ENCODE measurements at places on chromosomes 13 and 19.

DNA sequence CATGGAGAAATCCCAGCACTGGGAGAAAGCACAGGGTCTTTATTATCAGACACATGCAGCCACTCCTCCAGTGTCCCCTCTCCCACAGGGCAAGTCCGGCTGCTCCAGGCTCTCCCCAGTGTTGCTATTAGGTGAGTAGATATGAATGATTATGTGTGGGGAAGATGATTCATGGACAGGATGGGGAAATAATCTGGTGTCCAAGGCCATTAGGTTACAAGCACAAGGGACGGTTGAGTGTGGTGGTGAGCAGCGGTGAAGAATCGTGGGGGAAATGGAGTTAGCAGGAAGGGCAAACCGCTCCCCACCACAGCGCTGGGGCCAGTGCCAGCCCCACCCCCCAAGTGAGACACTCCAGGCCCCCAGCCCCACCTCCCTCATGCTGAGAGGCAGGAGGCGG lies 19.0 kb downstream of the CD177 start:
- DNase-seq: no peak

- no peak for DNase-seq
These were observed 1.3 kb upstream of the SNAPC2 start for GRCh38 chr19:7918615-7919421.

GRCh38 chr19:19911150-19911549 lies 10.4 kb downstream of the ZNF93 start:
- DNase-seq: no peak

- no peak for DNase-seq
These were observed 711.0 kb downstream of the UQCRFS1 start for GRCh38 chr19:28501976-28502375.

- no peak for DNase-seq
These were observed 21.4 kb downstream of the NUFIP1 start for GRCh38 chr13:44967704-44968433.

DNA sequence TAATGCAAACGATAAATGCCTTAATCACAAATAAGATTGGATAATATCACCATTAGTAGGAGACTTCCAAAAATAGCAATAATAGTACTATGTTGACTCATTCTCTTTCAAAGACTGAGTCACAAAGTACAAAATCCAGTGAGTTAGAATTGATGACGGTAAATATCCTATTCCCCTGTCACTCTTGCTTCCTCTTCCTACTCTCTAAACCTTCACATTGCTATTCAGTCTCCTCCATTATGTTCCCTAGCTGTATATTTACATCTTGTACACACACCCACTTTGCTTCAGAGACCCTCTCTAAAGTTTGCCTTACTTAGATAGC lies 26.3 kb upstream of the INTS6 start:
- no peak for DNase-seq

- DNase-seq: no peak
These were observed 32.5 kb downstream of the CILP2 start for GRCh38 chr19:19570571-19570970.

- no peak for DNase-seq
These were observed 141.7 kb downstream of the IER2 start for GRCh38 chr19:13291913-13292312.

DNA sequence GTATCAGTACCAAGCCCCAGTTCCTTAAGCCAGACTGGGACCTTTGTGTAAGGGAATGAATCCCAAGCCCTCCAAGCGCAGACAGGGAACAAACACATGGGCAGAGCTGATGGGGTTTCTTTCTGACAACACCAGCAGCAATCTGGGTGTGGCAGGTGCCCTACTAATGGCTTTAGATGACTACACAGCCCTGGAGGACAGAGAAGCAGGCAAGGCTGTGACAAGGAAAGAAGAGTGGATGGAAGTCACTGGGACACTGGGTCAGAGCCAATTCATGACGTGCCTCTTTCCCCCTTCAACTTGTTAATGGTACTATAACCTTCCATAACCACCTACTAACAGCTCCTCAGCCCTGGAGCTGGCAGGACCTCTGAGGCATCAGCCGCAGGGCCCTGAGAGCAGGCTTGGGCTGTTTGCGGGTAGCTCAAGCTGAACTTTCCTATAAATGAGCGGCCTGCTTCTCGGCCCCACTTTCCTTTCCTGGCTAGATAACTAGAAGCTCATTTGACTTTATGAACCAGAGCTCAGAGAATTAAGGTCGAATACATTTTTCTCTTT lies 38.9 kb downstream of the RASL11A start:
- no peak for DNase-seq

DNA sequence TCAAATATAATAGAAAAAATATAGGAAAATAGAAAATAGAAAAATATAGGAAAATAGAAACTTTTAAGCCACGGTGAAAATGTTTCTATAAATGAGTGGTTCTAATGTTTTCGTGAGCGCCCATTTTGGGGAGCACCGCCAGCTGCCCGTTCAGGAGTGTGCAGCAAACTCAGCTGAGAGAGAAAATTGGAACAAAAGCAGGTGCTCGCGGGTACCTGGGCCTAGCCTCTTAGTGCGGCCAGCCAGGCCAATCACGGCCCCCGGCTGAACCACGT lies 204 bp upstream of the PDX1 start:
- no peak for DNase-seq

- no peak for DNase-seq
These were observed 246.4 kb downstream of the SPRY2 start for GRCh38 chr13:80094526-80094925.

DNA sequence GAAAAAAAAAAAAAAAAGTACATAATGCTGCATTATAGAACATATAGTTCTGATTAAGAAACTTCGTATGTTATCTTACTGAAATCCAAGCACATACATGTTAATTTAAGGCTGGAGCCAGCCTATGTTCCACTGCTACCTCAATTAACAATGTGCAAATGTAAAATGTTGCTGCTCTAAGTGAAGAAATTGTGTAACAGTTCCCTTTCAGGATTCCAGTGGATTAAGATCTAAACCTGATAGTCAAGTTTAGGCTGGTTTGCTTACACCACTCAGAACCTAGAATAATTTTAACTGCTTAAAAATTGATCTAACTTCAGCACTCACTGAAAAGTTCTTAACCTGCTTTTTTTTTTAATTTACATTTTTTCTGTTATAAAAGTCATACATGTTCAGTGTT lies 4.2 kb downstream of the VPS36 start:
- DNase-seq: no peak

DNA sequence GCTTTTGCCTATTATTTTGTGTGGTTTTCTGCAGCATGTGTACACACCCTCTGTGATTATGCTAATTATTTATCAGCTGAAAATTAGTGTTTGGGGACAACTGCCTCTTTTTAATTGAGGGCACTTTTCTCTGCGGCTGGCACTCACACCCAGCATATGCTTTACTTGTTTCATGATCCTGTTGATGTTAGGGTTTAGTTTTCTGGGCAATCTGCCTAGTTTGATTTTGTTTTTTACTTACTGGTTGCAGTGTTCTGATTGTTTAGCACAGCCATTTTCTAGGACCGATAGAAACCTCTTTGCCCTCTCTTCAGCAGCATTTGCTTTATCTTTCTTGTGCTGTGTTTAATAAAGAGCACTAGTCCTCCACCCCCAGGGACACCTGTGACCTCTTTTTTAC lies 161.6 kb downstream of the PAN3 start:
- no peak for DNase-seq

- DNase-seq: no peak
These were observed 33.7 kb downstream of the UBL3 start for GRCh38 chr13:29816715-29817114.

DNA sequence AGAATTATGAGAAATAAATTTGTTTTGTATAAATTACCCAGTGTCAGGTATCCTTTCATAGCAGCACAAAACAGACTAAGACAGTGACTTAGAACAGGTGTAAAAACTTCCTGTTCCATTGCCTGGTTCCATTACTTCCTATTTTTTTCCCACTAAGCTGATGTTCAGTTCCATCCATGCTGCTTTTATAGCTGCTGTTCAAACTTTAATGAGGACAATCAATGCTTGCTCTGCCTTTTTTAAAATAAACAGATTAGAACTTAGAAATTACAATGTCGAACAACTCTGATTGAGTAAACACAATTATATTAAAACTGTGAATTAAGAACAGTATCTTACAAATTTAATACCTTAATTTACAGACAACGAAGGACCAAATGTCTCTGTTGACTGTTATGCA lies 818.9 kb downstream of the OLFM4 start:
- DNase-seq: no peak

All from uterus (tissue), 4 donors.